ENCODE measurements at places on chromosomes 2 and 18. TPM values are rescaled to one million over a fixed set of nuclear protein-coding genes. Genes with fewer than 3 reads are reported as not detected.

- H3K27me3 ChIP-seq: no peaks in the 10 kb centered on the region
- no peaks in the 10 kb centered on the region for H3K36me3 ChIP-seq
- no peak for DNase-seq
- no peaks in the 10 kb centered on the region for H3K4me1 ChIP-seq
Observed at GRCh38 chr2:198100346-198100745, 296.0 kb downstream of the PLCL1 start.

DNA sequence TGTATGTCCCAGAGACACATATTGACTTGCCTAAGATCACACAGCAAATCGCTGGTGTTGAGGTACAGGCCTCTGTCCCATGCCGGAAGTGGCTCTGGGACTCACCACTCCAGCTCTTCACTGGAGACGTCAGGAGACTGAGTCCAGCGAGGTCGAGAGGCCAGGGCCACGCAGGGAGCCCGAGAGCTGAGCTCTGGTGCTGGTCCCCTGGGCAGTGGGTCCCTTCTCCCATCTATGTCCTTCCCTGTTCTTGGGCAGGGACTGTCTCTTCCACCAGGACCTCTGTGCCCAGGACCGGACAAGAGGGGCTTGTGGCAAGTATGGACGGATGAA is 62.4 kb upstream of the TWIST2 start:
- peaks cover 10% of the 10 kb centered on the region for H3K4me1 ChIP-seq
- H3K36me3 ChIP-seq: no peaks in the 10 kb centered on the region
- no peak for DNase-seq
- no peaks in the 10 kb centered on the region for H3K27me3 ChIP-seq
- no peak overlapping the region for H3K27ac ChIP-seq

- DNase-seq: no peak
- no peak overlapping the region for H3K27ac ChIP-seq
- no peaks in the 10 kb centered on the region for H3K27me3 ChIP-seq
- H3K4me1 ChIP-seq: peaks cover 42% of the 10 kb centered on the region
Observed at GRCh38 chr2:47023332-47023731, 107.7 kb upstream of the MCFD2 start.

DNA sequence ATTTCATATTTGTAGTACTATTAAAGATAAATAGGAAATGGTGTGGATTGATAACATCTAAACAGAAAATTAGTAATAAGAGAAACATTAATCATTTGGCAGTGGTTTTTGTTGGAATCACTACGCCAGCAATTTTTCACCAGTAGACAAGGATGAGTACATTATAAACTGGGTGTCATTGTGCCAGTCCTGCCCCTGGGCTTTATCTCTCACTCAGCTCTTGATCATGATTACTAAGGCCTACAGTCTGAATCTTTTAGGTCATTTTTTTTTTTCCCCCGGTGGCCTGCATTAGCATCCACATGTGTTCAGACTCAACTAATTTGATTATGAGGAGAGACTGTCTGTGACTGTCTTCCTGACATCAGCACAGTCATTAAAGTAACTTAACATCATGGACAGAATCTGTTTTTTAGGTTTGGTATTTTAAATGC is 16.2 kb downstream of the GULP1 start:
- H3K4me3 ChIP-seq: no peak overlapping the region
- no peak overlapping the region for H3K27ac ChIP-seq
- no peaks in the 10 kb centered on the region for H3K4me1 ChIP-seq
- H3K27me3 ChIP-seq: no peaks in the 10 kb centered on the region
- no peak for DNase-seq

The BCL2 gene
- 34.4 TPM for total RNA-seq

The CD8B2 gene
- total RNA-seq: 0.40 TPM

Measured in spinal cord (tissue), 10 donors.